CD4-positive, alpha-beta T cell treated with Interleukin-4 for 4 hours (primary cell): ENCODE measurements at places on chromosomes 5 and 9.

- no peak for DNase-seq
Observed at GRCh38 chr5:10678244-10678643, 82.8 kb downstream of the DAP start.

- no peak for DNase-seq
Observed at GRCh38 chr5:167177736-167178135, 1113.7 kb upstream of the WWC1 start.

DNA sequence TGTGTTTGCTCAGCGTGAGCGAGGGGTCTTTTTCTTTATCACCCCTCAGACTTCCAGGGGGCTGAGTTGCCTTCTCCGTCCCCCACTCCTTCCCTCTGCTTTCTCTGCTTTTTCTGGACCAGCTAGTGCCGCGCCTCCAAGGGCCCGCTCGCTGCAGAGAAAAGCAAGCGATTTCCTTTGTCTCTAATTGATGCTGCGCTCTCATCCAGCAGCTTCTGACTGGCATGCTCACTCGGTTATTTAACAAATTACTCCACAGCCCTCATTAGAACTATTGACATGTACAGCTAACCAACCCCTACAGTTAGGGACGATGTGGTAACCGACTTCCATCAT, 288.0 kb downstream of the ELAVL2 start:
- no peak for DNase-seq

- peak; percentile 39 for DNase-seq
Observed at GRCh38 chr9:111828193-111828592, 33.5 kb upstream of the SHOC1 start.

DNA sequence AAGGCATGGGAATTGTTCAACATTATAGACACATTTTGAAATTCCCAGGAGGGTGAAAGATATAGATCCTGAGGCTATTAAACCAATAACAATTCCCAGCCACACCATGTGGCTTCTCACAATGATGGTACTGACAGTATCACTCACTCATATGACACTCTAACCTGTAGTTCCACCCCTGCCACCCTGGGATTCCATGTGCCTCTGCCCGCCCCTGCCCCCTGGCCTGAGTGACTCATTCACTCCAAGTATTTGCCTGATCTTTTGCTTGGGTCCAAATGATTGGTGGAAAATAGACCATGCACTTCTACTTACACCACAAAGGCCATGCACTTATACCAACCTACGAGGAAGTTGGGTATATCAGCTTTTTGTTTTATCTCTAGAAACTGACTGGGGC, 305.2 kb upstream of the DAB2 start:
- no peak for DNase-seq

DNA sequence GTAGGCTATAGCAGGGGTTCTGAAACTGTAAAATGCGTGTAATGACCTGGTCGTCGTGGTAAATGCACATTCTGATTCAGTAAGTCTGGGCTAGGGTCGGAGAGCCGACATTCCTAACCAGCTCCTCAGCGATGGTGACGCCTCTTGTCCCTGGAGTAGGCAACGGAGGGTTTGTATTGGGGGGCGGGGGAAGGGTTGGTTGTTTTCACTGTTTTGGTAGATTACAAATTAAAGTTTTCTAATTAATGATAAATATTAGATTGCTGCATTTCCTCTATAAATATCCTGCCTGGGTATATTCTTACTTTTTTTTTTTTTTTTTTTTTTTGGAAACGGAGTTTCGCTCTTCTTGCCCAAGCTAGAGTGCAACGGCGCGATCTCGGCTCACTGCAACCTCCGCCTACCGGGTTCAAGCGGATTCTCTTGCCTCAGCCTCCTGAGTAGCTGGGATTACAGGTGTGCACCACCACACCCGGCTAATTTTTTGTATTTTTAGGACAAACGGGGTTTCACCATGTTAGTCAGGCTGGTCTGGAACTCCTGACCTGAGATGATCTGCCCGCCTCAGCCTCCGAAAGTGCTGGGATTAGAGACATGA, 566 bp upstream of the ALDH7A1 start:
- no peak for DNase-seq

GRCh38 chr5:102713278-102713677, 41.8 kb upstream of the PAM start:
- no peak for DNase-seq

- DNase-seq: no peak
Observed at GRCh38 chr9:108217431-108218349, 638.1 kb downstream of the ACTL7B start.

DNA sequence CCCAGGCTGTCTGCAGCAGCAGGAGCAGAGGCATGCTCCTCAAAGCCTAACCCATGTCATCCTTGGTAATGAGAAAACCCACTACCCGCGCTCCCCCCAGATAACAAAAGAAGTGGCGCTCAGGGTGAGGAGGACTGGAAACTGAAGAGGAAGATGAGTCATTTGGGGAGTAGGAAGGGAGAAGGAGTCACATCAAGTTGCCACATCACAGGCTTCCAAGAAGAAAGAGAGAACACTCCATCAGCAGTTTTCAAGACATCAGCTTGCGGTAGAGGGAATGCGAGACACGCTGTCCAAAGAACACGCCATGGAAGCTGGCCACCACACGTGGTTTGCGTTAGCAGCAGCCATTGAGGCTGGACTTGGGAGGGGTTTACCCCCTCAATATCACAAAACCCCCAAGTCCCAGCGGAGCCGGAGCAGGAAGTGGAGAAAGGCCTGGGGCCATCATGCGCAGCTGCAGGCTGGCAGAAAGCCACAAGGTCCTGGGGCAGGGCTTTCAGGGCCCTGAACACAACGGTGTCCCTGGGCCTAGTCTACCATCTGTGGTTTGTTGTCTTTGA, 41.5 kb downstream of the SH3PXD2B start:
- DNase-seq: no peak

DNA sequence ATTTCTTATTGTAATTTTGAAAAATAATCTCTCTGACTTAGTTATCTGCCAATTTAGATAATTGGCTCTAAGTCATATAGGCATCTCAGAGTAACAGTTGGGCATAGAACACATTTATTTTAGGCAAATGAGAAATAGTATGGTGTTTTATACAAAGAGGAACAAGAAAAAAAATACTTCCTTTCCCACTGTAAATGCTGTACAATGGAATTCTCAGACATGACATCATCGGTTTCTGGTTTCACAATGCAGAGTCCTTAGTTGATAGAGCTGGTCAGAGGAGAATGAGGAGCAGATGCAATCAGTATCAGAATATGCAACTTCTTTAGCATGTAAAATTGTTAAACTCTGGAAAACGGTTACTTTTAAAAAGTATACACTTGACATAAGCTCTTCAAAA, 49.4 kb downstream of the PLK2 start:
- DNase-seq: no peak

GRCh38 chr5:132854301-132854700, 12.0 kb downstream of the GDF9 start:
- DNase-seq: no peak

- no peak for DNase-seq
Observed at GRCh38 chr9:136564379-136564988, 18.6 kb upstream of the NOTCH1 start.

GRCh38 chr9:8140557-8140956, 341.0 kb upstream of the DMAC1 start:
- no peak for DNase-seq

DNA sequence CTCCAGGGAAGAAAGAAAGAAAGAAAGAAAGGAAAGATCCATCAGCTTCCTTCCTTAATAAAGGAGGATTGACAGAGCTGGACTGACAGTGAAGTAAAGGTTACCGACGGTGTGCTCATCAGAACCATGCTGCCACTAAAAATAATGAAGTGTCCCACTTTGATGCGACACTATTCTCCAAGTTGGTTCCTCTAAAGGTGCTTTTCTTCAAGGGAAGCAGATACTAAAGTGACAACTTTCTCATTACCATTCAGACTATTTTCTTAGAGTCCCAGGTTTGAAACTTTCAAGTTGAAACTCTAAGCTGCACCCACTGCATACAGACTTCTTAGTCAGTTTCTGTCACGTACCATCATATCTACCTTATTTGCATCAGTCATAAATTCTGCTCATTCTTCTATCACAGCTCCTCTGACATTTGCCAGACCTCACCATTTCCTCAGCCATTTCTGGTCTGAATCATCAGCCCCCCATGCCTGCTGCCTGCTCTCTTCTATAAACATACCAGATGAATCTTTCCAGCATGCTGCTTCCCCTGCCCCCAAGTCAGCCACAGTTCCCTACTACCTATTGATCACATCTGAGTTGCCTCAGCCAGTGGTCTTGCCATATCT, 177.6 kb downstream of the DEPDC1B start:
- no peak for DNase-seq

DNA sequence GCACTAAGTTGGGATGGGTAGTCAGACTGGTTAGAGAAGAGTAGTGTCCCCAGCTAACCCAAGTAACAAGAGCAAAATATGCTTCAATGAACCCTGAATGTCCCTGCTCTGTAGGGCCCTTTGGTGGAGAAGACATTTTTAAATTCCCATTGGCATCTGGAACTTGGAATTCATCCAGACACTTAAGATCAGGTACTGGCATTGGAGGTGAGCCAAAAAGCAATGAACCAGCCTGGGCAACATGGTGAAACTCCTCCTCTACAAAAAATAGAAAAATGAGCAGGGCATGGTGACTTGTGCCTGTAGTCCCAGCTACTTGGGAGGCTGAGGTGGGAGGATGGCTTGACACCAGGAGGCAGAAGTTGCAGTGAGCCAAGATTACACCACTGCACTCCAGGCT, 58.9 kb upstream of the ZNF618 start:
- no peak for DNase-seq

DNA sequence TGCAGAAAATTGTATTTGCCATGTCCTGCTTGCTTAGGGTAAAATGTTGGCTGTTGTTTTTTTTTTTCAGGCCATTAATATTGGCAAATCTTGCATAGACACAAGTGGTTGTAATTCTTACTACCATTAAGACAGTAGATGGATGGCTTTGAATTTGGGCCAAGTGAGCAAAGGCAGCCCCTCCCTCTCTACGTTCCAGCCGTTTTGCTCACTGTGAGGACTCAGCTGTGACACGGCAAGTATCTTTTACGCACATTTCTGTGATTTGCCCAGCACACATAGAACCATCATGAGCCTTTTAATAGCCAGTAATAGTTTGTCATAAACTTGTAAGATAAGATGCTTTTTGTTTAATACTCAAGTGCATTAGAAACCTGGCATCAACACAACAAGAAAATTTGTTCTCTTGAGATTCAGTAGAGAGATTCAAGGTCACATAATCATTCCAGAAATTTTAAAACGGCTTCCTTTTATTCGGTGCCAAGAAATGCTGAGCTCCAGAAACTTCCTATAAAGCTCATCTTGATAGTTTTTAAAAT, 205.2 kb upstream of the ADCY2 start:
- DNase-seq: no peak
